Stomach (tissue), 19 donors: ENCODE measurements at places on chromosomes 6 and 20. TPM values are rescaled to one million over a fixed set of nuclear protein-coding genes. Genes with fewer than 3 reads are reported as not detected.
A peak's percentile ranks its signal among the peaks of the same experiment; 100 is the strongest.

DNA sequence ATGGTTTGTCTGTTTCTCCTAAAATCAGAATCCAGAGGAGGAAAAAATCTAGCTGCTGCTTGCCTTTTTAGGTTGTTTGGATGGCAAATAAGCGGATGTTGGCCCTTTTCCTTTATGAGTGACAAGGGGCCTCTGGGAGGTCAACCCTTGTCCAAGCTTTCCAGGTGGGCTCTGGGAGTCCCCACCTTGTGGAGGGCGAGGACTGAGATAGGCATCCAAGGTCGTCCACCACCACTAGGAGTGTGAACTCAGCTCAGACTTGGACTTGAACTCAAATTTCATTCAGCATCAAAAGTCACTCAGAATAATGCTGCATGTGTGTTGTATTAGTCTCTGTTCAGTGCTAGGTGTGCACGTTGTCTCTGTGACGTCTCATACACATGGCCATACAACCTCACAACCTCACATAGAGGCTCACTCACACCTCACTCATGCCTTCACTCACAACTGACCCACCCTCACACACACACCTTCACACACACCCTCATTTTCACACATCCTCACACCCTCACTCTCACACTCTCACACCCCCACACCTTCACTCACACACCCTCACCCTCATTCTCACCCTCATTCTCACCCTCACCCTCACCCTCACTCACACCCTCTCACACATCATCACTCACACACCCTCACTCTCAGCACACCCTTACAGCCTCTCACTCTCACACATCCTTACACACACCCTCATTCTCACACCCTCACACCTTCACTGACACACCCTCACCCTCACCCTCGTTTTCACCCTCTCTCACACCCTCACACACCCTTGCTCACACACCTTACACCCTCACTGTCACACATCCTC is 18.0 kb downstream of the DYNLT1 start:
- no peaks in the 10 kb centered on the region for H3K27me3 ChIP-seq
- peaks cover 28% of the 10 kb centered on the region for H3K4me1 ChIP-seq
- no peak overlapping the region for H3K4me3 ChIP-seq
- peaks cover 92% of the 10 kb centered on the region for H3K36me3 ChIP-seq
- no peak for DNase-seq

DNA sequence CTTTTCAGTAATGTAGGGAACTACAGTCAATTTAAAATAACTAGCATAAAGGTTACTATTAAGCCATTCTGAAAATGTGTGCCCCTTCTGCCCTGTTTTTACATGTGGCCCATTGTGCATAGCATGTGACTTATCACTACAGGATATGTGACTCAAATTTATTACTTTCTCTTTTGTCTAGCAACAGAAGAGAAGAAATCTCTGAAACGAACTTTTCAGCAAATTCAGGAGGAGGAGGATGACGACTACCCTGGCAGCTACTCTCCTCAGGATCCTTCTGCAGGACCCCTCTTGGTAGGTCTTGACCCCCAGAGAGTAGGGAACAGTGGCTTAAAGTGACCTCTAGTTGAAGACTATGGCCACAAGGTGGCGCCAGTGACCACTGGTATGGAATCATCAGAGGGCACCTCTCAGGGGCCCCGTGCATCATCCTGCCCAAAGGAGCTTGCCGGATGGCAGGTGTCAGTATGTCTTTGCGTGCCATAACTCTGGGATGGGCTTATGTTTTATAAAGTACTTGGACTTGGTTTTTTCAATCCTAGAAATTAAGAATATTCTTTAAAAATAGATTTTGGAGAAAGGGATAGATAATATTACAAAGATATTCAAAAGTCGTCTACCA is 23.9 kb downstream of the RPRD1B start:
- H3K36me3 ChIP-seq: peaks cover 79% of the 10 kb centered on the region
- H3K27ac ChIP-seq: peak overlapping the region; percentile 22
- H3K4me3 ChIP-seq: no peak overlapping the region
- peak; percentile 90 for DNase-seq

The ZCCHC3 gene
- 8.6 TPM for polyA plus RNA-seq

DNA sequence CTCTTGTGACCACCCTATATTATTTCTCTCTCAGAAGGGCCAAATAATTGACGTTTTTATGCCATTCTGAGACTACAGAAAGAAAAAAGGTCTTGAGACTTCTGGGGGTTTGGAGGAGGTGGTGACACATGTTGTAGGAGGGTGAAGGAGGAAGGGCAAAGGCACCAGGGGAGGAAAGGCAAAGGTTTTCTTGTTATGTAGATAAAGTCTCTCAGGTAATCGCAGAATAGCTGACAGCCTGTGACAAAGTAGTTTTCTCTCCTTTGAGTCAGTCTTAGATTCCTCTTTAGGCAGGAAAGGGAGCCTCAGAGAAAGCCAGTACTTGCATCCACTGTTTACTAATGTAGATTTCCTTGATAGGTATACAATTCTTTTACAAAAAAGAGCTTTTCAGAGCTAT is 23.6 kb downstream of the OR2B2 start:
- no peaks in the 10 kb centered on the region for H3K36me3 ChIP-seq
- DNase-seq: no peak
- H3K27ac ChIP-seq: no peak overlapping the region
- H3K27me3 ChIP-seq: no peaks in the 10 kb centered on the region

GRCh38 chr6:134182528-134182927 is 130.1 kb upstream of the SLC2A12 start:
- no peak overlapping the region for H3K4me3 ChIP-seq
- no peaks in the 10 kb centered on the region for H3K27me3 ChIP-seq
- H3K4me1 ChIP-seq: peaks cover 13% of the 10 kb centered on the region
- peak overlapping the region; percentile 72 for H3K27ac ChIP-seq

The PGM3 gene
- 11.6 TPM for polyA plus RNA-seq

- no peak for DNase-seq
- no peaks in the 10 kb centered on the region for H3K36me3 ChIP-seq
- H3K4me3 ChIP-seq: no peak overlapping the region
- no peak overlapping the region for H3K27ac ChIP-seq
- H3K27me3 ChIP-seq: no peaks in the 10 kb centered on the region
- H3K4me1 ChIP-seq: no peaks in the 10 kb centered on the region
These were observed 17.9 kb upstream of the NELFCD start for GRCh38 chr20:58963060-58963584.

The RRAGD gene
- polyA plus RNA-seq: 4.1 TPM

GRCh38 chr20:35523298-35523888 is 6.1 kb downstream of the C20orf173 start:
- no peak for DNase-seq
- H3K36me3 ChIP-seq: no peaks in the 10 kb centered on the region
- no peak overlapping the region for H3K4me3 ChIP-seq
- no peak overlapping the region for H3K27ac ChIP-seq
- no peaks in the 10 kb centered on the region for H3K4me1 ChIP-seq

GRCh38 chr6:43843097-43843645 is 73.2 kb downstream of the VEGFA start:
- no peak for DNase-seq
- H3K27me3 ChIP-seq: no peaks in the 10 kb centered on the region
- H3K36me3 ChIP-seq: no peaks in the 10 kb centered on the region
- H3K4me1 ChIP-seq: peaks cover 4% of the 10 kb centered on the region
- H3K27ac ChIP-seq: no peak overlapping the region

GRCh38 chr6:144216668-144217218 is 66.4 kb downstream of the STX11 start:
- peak overlapping the region; percentile 90 for H3K27ac ChIP-seq
- peaks cover 20% of the 10 kb centered on the region for H3K4me1 ChIP-seq
- peak overlapping the region; percentile 62 for H3K4me3 ChIP-seq
- no peaks in the 10 kb centered on the region for H3K36me3 ChIP-seq
- H3K27me3 ChIP-seq: no peaks in the 10 kb centered on the region

DNA sequence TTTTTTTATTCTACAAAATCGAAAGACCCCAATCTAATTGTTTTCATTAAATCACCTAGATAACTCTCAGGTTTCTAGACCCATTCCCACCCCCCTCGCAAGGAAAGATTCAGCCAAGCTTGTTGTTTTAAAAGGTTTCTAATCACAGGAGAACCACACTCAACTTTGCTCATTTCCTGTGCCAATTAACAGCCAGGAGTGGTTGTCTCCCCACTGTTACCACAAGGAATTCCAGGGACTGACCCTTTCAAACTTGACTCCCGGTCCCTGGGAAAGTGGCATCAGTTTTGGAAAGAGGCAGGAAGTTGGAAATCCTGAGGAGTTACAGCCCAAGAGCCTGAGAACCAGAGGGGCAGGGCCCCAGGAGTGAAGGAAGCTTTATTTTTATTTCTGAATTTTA is 561.3 kb upstream of the JAG1 start:
- H3K4me3 ChIP-seq: no peak overlapping the region
- peaks cover 13% of the 10 kb centered on the region for H3K4me1 ChIP-seq
- no peaks in the 10 kb centered on the region for H3K27me3 ChIP-seq
- no peak for DNase-seq
- H3K27ac ChIP-seq: no peak overlapping the region

- no peaks in the 10 kb centered on the region for H3K36me3 ChIP-seq
- H3K27me3 ChIP-seq: no peaks in the 10 kb centered on the region
- peaks cover 29% of the 10 kb centered on the region for H3K4me1 ChIP-seq
These were observed 68.3 kb downstream of the ADTRP start for GRCh38 chr6:11710311-11710761.

DNA sequence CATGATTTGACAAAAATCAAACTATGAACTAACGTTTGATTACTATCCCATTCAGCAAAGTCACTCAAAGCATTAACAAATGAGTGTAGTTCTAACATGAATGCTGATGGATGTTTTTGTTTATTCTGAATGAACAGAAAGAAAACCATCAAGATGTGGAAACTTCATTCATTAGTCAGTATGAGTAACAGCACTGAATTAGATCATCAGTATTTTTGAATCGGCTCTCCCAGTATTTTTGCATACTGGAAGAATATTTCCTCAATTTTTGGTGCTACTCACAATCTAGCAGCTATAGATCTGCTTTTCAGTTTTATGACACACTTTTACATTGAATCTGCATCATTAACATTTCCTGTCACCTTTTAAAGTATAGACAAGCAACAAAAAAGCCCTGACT is 63.8 kb upstream of the CD83 start:
- no peaks in the 10 kb centered on the region for H3K36me3 ChIP-seq
- no peaks in the 10 kb centered on the region for H3K4me1 ChIP-seq
- H3K27me3 ChIP-seq: peaks cover 36% of the 10 kb centered on the region
- no peak overlapping the region for H3K4me3 ChIP-seq

DNA sequence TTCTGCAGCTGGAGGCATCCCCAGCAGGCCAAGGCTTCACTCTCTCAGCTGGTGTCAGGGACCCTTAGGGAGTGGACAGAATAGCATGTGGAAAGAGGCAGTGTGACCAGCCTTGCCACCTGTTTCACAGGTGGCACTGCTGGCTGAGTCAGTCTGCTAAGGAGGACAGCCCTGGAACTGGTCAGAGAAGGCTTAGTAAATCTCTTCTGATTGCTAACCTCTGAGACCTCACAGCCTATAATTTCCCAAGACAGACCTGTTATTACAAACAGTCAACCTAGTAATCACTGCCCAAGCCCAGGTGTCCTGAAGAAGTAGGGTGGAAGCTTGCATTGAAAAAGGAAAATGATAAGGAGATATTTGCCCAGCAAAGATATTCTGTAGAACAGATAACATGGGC is 26.4 kb upstream of the PAQR8 start:
- no peaks in the 10 kb centered on the region for H3K27me3 ChIP-seq
- no peaks in the 10 kb centered on the region for H3K36me3 ChIP-seq
- H3K4me1 ChIP-seq: peaks cover 46% of the 10 kb centered on the region
- H3K27ac ChIP-seq: peak overlapping the region; percentile 37
- no peak for DNase-seq
- no peak overlapping the region for H3K4me3 ChIP-seq

The LZTS3 gene
- 8.6 TPM for polyA plus RNA-seq

GRCh38 chr6:132063738-132064137 is 112.6 kb upstream of the CCN2 start:
- H3K4me3 ChIP-seq: no peak overlapping the region
- H3K4me1 ChIP-seq: peaks cover 9% of the 10 kb centered on the region
- no peak for DNase-seq

- H3K27ac ChIP-seq: peak overlapping the region; percentile 29
- DNase-seq: no peak
- no peaks in the 10 kb centered on the region for H3K27me3 ChIP-seq
- H3K36me3 ChIP-seq: peaks cover 89% of the 10 kb centered on the region
- peaks cover 9% of the 10 kb centered on the region for H3K4me1 ChIP-seq
- no peak overlapping the region for H3K4me3 ChIP-seq
These were observed 6.4 kb downstream of the NPEPL1 start for GRCh38 chr20:58698741-58699622.

DNA sequence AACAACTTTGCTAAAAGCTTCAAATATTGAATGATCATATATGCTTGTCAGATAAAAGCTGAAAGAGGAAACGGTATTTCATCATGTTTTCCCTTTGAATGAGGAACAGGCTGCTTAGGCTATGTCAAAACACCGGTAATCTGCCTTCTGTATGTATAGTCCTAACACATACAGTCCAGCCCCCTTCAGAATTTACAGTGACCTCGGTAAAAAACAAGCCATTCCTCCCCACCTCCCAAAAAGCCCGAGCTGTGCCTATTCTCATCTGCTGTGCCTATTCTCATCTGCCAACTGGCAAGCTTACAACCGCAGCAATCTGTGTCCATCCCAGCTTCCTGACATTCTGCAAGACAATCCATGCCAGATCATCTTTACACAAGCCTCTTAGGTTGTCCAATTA is 26.8 kb upstream of the UBE2J1 start:
- H3K4me1 ChIP-seq: no peaks in the 10 kb centered on the region
- H3K27me3 ChIP-seq: no peaks in the 10 kb centered on the region
- H3K36me3 ChIP-seq: no peaks in the 10 kb centered on the region

DNA sequence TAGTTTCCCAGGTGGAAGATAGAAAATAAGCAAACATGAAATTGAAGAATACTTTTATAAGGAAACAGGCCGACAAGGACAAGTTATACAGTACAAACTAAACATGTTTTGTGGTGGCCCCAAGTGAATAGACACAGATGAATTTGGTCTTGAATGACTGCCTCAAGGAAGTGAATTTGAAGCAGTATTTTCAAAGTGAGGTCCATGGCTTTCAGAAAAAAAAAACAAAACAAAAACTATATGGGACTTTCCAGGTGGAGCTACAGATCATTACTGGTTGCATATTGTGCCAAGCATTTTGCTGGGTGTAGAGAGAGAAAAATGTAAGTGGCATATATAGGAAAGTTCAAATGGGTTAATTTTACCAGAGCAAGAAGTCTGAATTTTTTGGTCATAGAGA is 68.8 kb downstream of the CYB5R4 start:
- DNase-seq: no peak
- H3K27me3 ChIP-seq: no peaks in the 10 kb centered on the region
- H3K4me1 ChIP-seq: no peaks in the 10 kb centered on the region

The DHX35 gene
- polyA plus RNA-seq: 6.0 TPM

GRCh38 chr6:105453968-105454367 is 51.1 kb upstream of the PREP start:
- H3K4me1 ChIP-seq: no peaks in the 10 kb centered on the region
- DNase-seq: peak; percentile 31
- no peak overlapping the region for H3K27ac ChIP-seq
- no peaks in the 10 kb centered on the region for H3K27me3 ChIP-seq
- no peaks in the 10 kb centered on the region for H3K36me3 ChIP-seq

The SLC22A16 gene
- not detected for polyA plus RNA-seq

The BTBD9 gene
- polyA plus RNA-seq: 1.4 TPM
